ENCODE measurements at places on chromosomes 11 and 22.

DNA sequence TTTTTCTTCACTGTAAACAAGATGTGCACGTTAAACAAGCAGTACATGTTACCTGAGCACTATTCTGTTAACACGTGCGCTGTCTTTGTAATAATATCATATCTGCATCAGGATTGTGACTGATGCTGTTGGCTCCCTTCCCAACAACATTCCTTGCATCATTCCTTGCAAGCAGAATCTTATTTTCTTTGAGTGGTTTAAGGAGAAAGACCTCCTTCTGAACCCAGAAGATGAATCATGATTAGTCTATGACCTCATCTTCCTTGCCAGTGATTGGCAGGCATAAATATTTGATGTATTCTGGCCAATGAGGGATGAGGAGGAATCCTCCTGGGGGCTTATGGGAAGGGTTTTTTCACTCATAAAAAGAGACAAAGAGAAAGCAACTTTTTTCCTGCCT lies 46.2 kb downstream of the C11orf71 start:
- no peak for DNase-seq

- no peak for DNase-seq
Observed at GRCh38 chr11:15878756-15879155, 477.6 kb downstream of the SOX6 start.

GRCh38 chr11:74014880-74015279 lies 6.0 kb upstream of the UCP3 start:
- DNase-seq, result no peak

DNA sequence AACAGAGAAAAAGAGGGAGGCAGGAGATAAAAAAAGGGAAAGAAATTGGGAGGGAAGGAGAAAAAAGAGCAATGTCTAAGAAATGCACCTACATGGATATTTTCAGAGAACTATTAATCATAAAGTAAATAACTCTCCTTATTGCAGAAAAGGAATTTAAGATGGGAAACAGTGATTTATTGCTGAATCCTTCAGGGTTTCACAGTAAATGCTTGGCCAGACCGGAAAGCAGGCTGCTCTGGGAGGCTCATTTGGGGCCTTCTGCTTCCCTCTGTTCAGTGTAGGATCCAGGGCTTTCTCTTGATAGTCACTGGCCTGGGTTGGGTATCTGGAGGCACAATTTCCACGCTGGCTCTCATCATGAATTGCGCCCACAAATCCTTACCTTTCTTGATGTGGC lies 324.3 kb upstream of the SORL1-AS1 start:
- no peak for DNase-seq

DNA sequence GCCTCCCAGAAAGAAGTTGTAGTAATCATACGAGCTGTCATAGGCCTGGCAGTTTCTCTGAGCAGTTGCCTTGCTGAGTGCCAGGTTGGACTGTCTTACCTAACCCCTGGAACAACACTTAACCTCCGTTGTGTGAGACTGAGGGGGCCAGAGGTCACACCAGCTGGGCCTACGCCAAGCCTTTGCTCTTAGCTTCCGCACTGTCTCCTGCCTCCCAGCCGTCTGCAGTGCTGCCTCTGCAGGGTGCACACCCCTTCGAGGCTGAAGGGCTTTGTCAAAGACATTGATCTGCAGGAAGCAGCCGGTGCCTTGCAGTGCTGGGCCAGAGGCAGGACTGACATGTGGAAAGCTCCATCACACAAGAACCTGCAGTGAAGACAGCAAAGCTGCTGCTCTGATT lies 16.7 kb downstream of the TAB1 start:
- no peak for DNase-seq

- DNase-seq, result no peak
Observed at GRCh38 chr11:30522536-30523243, 63.5 kb downstream of the MPPED2 start.

DNA sequence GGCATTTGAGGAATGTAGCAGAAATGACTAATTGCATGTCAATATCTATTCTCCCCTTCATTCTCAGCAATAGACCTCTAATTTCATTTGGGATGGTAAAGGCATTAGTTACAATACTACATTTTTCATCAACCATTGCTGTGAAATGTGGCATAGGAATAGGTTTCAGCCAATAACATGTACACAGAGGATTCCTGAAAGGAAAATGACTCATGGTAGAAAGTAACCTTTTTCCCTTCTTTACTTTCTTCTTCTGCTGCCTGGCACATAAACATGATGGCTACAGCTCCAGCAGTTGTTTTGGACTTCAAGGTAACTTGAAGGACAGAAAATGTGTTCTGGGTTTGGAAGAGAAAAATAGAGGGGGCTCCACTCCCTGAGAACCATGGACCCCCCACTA lies 231.8 kb upstream of the CTSC start:
- DNase-seq, result no peak

DNA sequence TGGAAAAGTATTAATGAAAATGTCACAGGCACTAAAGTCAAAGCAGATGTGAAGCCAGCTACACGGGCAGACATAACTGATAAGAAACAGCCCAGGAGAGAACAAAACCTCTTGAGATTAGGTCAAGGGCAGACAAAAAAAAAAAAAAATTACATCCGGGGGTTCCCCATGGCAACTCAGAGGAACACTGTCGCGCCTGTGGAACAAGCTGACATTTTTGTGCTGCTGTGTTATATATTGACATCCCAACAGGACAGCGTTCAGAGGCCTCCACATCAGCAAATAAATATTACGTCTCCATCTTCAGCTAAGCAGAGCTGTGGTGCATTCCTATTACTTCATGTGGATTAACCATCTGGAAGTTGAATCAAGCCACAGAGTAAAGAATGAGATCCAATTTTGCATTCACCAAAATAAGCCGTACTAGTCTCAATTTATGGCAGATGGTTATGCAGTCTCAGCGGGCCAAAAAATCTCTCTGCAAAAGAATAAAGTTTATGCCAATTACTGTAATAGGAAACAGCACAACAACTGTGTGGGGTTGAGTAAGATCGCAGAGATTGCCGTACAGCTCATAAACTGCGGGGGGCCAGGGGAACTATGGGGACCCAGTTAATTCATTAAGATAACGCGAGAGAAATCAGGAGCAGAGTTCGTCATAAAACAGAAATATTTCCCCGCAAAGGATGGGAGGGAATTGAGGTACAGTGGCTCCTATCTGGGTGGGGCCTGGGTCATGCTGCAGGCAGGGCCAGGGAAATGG lies 41.3 kb upstream of the MN1 start:
- DNase-seq, result no peak

DNA sequence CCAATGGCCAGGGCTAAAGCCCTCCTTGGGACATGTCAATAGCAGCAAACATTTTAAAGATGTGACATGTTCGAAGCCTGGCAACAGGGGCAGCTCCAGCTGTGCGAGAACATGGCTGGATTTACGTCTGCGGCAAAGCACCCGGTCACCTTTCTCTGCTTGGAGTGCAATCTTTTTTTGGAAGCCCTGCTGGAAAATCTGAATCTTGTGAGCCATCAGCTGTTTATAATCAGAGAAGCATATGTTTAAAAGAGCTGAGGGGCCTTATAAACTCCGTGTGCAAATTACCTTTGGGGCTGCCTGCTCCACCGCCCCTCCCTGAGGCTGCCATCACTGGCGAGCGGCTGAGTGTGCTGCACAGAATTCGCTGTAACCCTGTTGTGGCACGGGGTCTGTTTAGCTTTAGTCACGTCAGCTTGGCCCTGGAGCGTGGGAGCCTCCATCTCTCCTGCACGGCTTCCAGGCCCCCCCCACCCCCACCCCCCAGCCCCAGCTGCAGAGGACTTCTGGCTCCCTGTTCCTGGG lies 9.0 kb upstream of the KCNQ1OT1 start:
- no peak for DNase-seq

GRCh38 chr11:96332126-96332771 lies 10.7 kb downstream of the MAML2 start:
- no peak for DNase-seq

DNA sequence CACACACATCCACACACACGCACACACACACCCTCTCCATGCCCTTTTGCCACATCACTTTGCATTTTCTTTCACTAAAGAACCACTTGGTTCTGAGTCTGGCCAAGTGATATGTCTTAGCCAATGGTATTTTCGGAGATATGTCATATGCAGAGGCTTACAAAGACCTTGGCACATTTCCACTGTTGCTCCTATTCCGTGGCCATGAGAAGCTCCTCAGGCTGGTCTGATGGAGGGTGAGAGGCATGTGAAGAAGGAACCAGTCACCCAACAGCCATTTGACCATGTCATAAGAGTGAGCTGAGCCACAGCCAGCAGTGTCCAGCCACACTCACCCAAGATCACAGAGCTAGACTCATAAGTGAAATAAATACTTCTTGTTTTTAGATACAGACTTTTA lies 212.6 kb upstream of the NAV2 start:
- DNase-seq, result no peak

DNA sequence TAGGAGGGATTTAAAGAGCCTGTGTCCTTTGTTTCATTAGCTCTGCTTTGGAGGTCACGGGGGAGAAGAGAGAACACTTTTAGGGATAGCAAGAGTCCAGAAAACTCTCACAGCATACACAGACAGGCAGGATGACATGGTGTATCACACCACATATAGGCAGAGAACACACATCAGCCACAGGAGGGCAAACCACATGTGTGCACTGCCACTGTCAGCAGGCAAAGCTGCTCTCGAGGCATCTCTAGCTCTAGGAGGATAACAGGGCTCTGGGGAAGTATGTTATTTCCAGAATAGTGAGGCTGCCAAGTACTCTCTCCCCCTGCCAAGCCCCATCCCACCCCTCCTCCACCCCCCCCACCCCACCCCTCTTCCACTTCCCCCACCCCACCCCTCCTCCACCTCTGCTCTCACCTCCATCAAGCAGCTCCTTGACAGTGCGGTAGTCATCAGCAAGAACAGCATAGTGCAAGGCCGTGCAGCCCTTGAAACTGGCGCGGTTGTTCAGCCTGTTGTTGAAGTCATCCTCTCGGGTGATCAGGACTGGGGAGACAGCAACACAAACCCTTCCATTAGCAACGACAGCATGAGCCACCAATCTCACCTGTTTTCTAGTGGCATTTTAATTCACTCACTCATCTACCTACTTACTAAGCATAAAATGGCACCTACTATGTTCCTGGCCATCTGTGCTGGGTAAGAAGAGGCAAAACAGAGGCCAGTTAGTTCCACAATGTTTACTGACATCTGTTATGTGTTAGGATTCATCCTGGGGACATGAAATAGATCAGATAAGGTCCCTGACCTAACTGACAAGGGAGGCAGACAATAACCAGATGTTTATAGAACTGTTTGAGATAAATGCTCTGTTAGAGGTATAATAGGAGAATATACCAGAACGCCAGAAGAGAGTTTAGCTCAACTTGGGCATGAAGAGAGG lies 75.6 kb downstream of the CLPB start:
- DNase-seq, result no peak

GRCh38 chr11:76391021-76391420 lies 9.9 kb downstream of the GVQW3 start:
- no peak for DNase-seq

DNA sequence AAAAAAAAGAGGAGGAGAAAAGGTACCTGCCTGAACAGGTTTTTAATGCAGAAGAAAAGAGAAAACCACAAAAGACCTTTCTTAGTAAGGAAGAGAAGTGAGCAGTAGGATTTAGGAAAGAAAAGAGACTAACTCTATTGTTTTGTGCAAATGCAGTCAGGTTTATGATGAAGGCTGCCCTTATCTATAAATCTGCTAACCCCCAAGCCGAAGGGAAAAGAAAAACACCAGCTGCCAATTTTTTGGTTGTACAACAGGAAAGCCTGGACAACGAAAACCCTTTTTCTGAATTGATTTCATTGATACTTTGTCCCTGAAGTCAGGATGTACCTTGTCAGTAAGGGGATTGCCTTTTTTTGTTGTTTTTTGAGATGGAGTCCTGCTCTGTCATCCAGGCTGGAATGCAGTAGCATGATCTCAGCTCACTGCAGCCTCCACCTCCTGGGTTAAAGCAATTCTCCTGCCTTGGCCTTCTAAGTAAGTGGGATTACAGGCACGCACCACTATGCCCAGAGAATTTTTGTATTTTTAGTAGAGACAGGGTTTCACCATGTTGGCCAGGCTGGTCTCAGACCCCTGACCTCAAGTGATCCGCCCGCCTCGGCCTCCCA lies 21.2 kb downstream of the POLD4 start:
- no peak for DNase-seq

- DNase-seq, result no peak
Observed at GRCh38 chr22:46099740-46100139, 50.6 kb upstream of the PPARA start.

DNA sequence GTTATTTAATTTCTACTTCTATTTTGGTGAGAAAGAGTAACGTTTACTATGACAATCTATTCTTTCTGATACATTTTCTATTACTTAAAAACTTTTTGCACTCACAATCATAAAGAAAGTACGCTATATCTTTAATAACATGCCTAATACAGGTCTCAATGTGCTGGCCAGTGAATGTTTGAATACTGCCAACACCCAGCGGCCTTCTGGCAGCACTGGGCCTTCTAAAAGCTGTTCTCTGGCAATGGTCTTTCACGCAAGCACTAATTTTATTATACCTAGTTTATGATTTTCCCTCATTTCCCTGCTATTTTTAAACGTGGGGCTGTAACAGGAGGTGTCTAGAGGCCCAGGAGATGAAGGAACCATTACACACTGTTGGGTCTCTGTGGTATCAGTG lies 349.8 kb upstream of the PITPNB start:
- DNase-seq, result no peak

DNA sequence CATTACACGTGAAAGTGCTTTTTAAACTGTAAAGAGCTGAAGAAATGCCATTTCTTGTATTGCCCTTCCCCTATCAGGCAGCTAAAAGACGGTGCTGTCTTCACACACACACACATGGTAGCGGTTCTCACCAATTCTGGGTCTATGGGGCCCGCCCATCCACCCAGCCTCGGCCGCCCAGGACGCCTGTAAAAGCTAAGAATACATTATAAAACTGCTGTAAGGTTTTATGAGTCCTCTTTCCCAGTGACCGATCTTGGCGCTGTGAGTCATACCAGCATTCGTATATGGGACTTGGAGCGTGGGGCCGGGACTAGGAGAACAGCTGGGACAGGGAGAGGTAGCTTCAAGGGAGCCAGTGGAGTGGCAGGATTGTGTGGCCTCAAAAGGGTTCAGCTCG lies 149.7 kb upstream of the CADM1 start:
- no peak for DNase-seq

- no peak for DNase-seq
Observed at GRCh38 chr22:23097412-23098229, 27.3 kb downstream of the GNAZ start.

GRCh38 chr11:109885006-109885405 lies 208.2 kb upstream of the ZC3H12C start:
- DNase-seq, result no peak

DNA sequence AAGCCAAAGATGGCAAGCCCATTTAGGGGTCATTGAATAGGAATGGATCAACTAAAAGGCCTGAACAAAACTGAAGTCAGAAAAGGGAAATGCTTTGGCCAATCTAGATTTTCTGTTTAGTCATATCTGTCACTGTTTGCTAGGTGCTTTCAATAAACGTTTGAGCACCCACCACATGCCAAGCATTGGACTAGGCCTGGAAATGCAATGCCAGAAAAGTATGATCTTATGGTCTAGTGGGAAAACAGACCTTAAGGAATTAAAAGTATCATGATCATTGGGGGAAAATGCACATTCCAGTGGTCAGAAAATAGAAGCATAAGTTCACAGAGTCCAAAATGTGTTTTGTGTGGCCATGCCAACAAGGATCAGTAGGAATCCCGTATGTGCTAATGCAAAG lies 76.8 kb upstream of the BIRC3 start:
- no peak for DNase-seq

Data from GM06990 (cell line).